MV-4-11 (cell line): ENCODE measurements at places on chromosomes 11 and 22.

DNA sequence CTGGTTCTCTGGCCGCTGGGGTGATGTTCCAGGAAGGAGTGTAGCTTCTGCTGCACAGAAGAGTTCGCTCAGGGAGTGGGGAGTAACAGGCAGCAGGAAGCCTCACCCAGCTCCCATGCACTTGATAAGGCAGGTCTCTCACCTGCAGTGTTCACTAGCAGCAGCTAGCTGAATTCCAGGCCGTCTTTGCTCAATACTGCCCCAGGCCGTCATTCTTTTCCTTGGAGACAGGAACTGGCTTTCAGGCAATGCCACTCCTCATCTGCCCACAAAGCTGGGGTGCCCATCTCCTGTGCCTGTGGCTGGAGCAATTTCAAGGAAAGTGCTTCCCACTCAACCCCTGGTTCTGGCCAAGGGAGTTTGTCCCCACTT is 66.1 kb downstream of the ARHGAP42 start:
- DNase-seq: no peak

GRCh38 chr22:41561335-41561734 is 525 bp downstream of the CSDC2 start:
- no peak for DNase-seq

DNA sequence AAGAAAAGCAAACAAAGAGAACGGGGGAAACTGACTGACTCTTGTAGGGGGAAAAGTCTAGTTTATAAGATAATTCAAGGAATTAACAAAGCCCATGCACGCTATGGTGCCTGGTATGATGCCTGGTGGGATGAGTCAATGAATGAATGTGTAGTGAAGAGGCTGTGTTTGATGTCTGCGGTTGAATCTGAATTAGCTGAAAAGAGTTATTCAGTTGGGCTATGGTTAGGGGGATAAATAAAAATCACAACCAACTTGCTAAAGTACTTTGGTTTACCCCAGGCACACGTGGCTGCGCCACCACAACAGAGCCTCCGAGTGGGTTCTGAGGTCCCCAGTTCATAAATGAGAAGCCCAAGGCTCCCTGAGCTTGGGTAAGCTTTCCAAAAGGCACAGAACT is 369.3 kb upstream of the SYN3 start:
- DNase-seq: no peak

DNA sequence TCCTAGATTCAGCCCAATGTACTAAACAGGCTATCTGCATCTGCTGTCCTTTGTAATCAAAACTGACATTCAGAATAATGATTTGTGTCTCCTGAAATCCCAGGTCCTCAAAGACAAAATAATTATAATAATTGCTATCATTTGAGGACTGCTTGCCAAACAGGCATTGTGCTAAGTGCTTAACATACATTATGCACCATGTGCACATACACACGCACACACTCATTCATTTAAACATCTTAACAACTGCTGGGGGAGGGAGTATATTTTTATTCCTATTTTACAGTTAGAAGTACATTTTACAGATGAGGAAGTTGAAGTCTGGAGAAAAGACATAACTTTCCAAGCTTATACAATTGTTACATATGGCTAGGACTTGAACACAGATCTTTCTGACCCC is 308.0 kb upstream of the ZC3H12C start:
- DNase-seq: no peak

GRCh38 chr11:62961017-62961570 is 23.7 kb downstream of the SLC22A6 start:
- DNase-seq: no peak

DNA sequence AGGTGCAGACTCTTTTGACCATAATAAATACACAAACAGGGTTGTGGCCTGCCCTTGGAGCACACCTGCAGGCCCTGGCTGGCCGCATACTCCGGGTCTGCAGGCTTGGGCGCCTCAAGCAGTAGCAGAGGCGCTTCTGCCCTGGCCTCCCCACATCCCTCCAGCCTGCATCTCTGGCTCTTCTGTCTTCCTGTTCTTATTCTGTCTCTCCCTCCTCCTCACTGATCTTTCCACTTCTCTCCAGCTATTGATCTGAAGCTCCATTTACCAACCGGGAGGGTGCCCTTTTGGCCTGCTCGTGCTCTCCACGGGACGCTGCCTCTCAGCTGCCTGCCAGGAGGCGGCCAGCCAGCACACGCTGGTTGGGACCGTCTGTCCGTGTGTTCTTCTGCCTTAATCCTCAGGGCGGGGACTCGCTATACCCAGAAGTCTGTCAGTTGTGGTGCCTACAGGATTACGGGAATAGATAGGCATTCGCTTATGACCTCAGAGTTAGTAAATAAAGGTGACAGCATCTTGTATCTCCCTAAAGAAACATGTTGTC is 5.2 kb downstream of the UPB1 start:
- DNase-seq: no peak

- no peak for DNase-seq
Measured at GRCh38 chr11:1219834-1220815, 2.7 kb upstream of the MUC5B start.

DNA sequence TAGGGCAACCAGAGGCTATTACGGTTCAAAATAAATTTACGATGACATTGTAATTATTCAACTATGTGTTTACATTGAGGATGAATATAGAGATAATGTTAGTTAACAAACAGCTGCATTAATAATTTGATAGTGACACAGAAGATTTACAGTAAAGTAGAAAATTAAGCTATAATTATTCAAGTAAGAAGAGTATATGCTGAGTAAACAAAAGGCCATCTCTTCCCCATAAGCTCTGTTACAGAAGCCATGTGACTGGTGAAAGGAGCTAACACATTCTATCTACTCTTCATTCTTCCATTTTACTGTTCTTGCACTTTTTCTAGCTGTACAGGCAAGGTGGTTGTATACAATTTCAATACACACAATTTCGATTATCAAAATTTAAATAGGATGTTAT is 54.2 kb downstream of the IMMP1L start:
- DNase-seq: no peak

- DNase-seq: no peak
Measured at GRCh38 chr11:101034076-101034475, 95.5 kb downstream of the PGR start.

- no peak for DNase-seq
Measured at GRCh38 chr22:32013200-32013599, 29.9 kb upstream of the SLC5A1 start.

DNA sequence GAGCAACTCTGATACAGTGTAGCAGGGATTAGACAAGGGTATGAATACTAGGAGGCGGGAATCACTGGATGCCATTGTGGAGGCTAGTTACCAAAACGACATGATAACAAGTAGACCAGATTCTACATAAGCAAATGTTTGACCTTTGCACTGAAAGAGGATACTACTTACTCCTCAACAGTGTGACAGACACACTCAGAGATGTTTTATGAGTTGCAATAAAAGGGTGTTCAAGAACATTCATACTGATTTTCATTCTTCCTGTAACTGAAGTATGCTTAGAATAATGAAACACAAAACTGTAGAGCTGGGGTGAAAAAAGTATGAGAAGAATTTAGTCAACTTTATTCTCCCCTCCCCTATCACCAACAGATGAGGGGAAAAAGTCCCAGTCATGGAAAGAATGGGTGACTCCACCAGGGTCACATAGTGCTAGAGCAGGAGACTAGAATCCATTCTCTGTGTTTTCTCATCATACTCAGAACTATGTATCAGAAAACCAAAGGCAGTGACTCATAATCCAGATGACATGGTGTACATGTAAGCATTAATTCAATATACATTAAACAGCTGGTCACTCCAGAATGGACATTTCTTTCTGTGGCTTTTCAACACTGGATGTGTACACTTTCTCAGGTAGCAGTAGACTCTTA is 32.8 kb downstream of the ARHGAP20 start:
- no peak for DNase-seq
